Stimulated activated effector memory CD8-positive, alpha-beta T cell treated with anti-CD3 and anti-CD28 coated beads, Interleukin-12 subunit alpha, Interleukin-12 subunit beta, amount 100 ng/mL, for 72 hours (primary cell): ENCODE measurements at places on chromosomes 5 and 9.

- no peak for DNase-seq
Measured at GRCh38 chr5:135569755-135570452, 8.9 kb downstream of the CXCL14 start.

DNA sequence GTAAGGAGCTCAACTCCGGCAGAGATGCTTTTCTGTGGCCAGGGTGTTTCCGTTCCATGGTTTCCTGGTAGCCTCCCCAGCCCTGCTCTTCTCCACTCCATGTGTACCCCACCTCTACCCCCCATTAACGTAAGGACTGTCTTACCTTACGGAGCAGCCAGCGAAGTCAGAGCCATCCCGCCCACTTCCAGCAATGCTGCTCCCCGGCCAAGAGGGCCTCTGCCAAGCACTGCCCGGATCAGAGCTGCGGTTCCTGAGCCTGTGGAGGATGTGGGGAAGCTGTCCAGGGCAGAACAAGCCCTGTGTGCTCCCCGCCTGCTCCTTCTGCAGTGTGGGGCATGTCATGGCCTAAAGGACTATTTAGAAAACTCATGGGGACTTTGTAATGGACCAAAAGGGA, 261.2 kb downstream of the GADD45G start:
- no peak for DNase-seq

DNA sequence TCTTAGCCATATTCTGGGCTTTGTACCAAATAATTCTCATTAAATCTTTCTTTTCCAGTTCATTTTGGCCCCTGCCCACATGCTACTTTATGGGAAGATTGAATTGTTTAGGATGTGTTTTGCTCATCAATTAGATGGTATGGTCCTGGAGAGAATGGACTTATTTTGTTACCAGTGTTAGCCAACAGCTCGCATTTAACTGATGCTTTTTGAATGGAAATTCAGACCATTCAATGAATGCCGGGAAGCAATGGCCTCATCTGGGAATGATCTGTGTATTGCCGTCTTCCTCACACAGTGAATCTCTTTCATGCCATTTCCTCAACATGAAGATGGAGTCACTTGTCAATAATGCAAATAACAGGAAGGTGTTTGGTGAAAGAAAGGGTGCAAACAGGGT, 370.6 kb upstream of the PIK3R1 start:
- DNase-seq: no peak

DNA sequence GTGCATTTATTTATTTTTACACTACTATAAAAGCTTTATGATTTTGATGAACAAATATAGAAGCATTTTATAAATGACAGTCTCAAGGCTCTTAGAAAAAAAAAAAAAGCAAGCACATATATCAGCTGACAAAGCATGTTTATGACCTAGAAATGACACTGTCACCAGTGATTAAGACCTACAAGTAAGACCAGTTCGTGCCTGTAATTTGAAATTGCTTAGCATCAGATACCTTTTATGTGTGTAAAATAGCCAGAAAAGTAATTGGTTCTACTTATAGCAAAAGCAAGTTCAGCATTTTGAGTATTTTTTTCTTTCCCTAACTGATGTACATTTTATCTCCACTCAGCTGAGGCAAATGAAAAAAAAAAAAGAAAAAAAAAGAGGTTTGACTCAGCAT, 808.4 kb downstream of the CDH18 start:
- no peak for DNase-seq

- DNase-seq: no peak
Measured at GRCh38 chr5:128681096-128681495, 143.1 kb upstream of the FBN2 start.

GRCh38 chr5:33662722-33663427, 222.1 kb downstream of the TARS1 start:
- no peak for DNase-seq

DNA sequence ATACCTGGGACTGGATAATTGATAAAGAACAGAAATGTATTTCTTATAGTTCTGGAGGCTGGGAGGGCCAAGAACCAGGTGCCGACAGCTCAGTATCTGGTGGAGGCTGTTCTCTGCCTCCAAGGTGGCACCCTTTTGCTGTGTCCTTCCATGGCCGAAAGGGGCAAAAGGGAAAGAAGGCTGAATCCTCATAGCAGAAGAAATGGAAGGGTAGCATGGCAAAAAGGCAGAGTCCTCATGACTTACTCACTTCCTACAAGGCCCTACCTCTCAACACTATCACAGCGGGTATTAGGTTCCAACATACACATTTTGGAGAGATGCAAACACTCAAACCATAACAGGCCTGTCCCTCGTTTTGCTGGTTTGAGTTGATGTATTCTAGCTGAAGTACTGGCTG, 25.1 kb upstream of the MED10 start:
- DNase-seq: no peak

- no peak for DNase-seq
Measured at GRCh38 chr5:40492056-40492455, 187.7 kb upstream of the PTGER4 start.

GRCh38 chr9:80440724-80441123, 869.0 kb downstream of the TLE4 start:
- no peak for DNase-seq

- no peak for DNase-seq
Measured at GRCh38 chr9:101126556-101126955, 98.0 kb downstream of the PLPPR1 start.

DNA sequence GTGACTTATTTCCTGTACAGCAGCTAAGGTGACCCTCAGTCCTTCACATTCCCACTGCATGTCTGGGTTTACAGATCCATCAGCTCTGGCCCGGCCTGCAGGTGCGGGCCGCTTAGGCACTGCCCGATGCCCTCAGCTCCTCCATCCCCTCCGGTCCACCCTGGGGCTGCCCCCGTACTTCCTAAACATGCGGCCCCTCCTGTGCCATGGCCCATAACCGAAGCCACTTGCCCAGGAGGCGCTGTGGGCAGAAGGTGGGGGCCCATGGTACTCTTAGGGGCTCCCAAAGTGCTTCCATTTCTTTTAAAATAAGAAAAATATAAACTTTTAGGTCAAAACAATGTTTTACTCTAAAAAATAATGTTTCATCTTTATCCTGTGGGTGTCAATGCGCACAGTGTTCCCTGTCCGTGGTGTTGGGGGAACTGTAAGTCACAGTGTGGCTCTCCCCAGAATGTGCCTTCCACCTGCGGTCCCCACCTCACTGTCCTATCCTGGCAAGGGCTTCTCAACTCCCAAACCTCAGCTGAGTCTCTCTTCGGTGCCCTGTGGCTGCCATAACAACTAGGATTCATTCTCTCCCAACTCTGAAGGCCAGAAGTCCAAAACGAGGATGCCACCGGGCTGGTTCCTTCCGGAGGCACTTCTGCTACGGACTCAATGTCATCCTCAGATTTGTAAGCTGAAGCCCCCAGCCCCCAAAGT, 132.7 kb upstream of the LPCAT1 start:
- DNase-seq: no peak

GRCh38 chr5:14134771-14135170, 8.4 kb upstream of the TRIO start:
- no peak for DNase-seq

DNA sequence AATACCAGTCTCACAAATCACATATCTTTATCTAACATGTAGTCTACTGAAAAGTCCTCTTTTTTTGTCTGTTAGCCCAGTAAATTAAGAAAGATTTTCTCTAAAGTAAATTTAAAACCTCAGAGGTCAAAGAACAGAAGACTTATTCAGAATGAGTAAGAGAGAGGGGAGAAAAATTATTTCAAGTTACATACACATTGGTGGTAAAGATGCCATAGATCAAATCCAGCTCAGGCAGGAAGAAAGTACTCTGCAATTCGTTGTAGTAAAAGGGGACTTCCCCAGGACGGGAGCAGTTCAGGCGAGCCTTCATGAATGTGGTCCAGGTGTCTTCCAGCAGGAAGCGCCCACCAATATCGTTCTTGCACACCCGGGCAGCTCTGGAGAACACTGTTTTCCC, 344.1 kb downstream of the SEMA5A start:
- DNase-seq: no peak

GRCh38 chr9:124764774-124765438, 6.2 kb downstream of the NR6A1 start:
- no peak for DNase-seq

GRCh38 chr9:16869131-16869881, 1.2 kb downstream of the BNC2 start:
- DNase-seq: no peak

DNA sequence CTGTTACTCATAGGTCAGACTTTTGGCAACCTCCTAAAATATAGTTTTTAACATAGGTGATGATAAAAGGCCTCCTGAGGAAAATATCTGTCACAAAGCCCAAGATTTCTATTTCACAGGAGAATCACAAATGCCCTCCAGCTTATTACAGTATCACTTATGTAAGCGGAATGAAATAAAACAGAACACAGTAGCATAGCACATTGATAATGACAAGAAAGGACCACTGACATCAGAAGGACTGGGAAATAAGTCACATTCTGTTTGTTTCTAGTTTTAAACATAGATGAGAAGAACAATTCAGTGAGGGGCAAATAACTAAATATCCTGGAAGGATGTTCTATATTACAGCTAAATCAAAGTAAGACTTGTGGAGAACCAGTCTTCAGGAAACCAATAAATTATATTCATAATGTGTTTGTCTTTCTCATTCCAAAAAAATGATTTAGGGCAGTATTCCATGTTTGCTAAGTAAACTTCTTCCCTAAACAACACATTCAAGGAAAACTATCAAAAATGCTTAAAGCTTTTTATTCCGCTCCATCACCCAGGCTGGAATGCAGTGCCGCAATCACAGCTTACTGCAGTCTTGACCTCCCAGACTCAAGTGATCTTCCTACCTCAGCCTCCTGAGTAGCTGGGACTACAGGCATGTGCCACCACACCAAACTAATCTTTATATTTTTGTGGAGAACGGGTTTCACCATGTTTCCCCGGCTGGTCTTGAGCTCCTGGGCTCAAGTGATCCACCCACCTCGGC, 20.8 kb upstream of the CTNNAL1 start:
- no peak for DNase-seq

DNA sequence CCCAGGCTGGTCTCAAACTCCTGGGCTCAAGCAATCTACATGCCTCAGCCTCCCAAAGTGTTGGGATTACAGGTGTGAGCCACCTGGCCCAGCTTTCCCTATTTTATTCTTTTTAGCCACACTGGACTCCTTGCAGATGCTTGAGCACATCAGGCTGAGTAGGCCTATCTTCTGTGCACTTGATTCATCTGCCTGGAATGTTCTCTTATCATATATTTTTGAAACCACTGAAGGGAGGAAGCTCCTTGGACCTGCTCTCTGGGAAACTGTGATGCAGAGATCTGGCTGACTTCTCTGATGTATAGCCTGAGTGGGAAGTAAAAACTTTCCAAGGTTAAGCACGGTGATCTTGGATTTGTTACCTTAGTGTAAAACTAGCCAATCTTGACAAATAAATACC, 6.5 kb upstream of the MAT2B start:
- DNase-seq: no peak

- no peak for DNase-seq
Measured at GRCh38 chr5:88248094-88248493, 20.6 kb downstream of the TMEM161B start.

GRCh38 chr5:36657563-36657995, 51.2 kb downstream of the SLC1A3 start:
- no peak for DNase-seq

GRCh38 chr5:958701-959571, 49.7 kb upstream of the NKD2 start:
- no peak for DNase-seq

GRCh38 chr9:95000821-95001220, 274.3 kb downstream of the AOPEP start:
- DNase-seq: no peak

DNA sequence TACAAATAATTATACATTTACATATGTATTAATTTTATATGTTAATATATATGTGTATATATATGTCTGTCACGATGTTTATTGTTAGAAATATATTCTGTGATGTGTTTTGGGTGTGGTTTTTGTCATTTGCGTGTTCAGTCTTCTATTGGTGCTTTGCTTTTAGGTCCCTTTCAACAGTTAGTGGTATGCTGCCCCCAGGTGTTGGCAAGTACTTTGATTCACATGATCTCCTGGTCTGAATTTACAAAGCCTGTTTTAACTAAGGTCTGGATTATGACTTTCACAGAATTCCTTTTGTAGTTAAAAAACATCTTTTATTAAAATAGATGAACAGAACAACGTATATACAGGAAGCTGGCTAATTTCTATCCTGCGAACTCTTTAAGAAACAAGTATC, 271.5 kb downstream of the CCDC171 start:
- no peak for DNase-seq

GRCh38 chr5:133863857-133864585, 104.4 kb downstream of the C5orf15 start:
- DNase-seq: no peak

- DNase-seq: no peak
Measured at GRCh38 chr9:17865881-17866280, 287.0 kb downstream of the SH3GL2 start.

DNA sequence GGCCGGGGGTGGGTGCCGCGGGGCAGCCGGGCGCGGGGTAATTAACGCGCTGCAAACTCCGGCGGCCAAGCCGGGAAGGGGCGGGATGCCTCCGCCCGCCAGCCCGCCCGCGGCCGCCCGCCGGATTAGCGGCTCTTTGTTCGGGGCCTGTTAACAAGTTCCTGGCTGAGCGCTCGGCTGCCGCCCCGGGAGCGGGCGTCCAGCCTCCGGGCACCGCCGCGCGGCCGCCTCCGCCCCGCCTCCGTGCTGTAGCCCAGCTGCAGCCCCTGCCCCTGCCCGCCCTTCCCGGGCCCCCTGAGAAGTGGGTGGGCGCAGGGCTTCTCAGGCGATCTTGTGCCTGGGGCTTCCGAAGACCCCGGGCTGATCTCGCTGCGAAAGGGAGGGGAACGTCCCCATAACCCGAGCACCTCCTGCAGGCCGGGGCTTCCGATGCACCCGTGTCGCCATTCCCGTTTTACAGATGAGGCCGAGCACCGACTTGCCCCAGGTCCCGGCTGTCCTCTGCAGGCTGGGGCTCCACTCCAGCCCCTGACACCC, 7.5 kb downstream of the UNC5A start:
- no peak for DNase-seq

DNA sequence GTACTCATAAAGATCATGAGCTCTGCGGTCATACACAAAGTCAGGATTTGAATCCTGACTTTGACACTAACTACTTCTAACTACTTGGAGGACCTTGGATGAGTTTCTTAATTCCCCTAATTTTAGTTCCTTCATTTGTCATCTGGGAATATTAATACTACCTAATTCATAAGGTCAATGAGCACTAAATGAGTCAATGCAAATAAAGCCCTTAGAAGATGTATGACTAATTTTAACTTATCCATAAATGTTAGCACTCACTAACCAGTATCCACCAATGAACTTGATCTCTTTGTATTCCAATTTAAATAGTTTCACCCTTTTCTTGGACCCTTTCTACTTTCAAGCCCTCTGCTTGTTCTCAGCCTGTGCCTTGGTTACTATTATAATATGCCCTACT, 1106.4 kb downstream of the CDH18 start:
- DNase-seq: no peak

DNA sequence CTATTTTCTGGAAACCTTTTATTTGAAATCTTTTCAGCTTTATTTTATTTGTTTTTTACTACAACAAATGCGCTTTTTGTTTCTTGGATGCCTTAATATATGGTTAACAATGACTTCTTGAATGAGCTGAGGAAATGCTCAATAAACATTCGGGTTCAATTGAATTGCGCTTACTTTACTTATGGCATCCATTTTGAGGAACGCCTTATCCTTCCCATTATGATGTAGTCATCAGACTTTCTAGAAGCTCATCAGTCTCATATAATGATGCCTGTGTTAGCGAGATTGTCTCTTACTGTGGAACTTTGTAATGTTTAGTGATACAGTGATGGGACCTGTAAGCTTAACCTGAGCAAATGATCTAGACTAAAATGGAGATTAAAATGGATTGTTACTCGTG, 916 bp downstream of the SHLD3 start:
- DNase-seq: no peak
